Muscle of leg (tissue), 16 donors: ENCODE measurements at places on chromosomes 4 and X. TPM values are rescaled to one million over a fixed set of nuclear protein-coding genes. Genes with fewer than 3 reads are reported as not detected.
A peak's percentile ranks its signal among the peaks of the same experiment; 100 is the strongest.

- peak; percentile 95 for DNase-seq
Measured at GRCh38 chrX:123732670-123733363, at the start of gene THOC2. THOC2 (minus strand) TSS chrX:123733052; CDS start chrX:123733022, 30 bp downstream.

DNA sequence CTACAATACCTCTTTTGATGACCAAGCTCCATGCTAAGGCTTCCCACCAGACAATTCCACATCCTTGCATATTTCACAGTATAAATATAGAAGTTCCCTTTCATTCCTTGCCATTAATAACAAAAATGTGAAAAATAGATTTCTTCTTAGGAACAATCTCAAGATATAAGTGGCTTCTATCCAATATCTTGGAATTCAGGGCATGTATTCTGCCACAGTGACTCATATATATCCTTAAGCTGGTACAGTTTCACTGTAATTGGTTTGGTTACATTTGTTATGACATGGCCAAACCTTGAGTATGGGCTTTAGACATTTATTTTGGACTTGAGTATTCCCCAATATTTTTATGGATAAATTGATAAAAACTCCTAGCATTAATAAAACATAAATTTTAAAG is 181.7 kb upstream of the DDX53 start:
- no peak for DNase-seq

Gene BGN
- 152 TPM for polyA plus RNA-seq

- DNase-seq = no peak
Measured at GRCh38 chr4:128298852-128299251, 11.2 kb upstream of the PGRMC2 start.

GRCh38 chr4:103994059-103994458 is 274.3 kb upstream of the TACR3 start:
- DNase-seq = no peak

Gene PRICKLE3
- 3.4 TPM for polyA plus RNA-seq

DNA sequence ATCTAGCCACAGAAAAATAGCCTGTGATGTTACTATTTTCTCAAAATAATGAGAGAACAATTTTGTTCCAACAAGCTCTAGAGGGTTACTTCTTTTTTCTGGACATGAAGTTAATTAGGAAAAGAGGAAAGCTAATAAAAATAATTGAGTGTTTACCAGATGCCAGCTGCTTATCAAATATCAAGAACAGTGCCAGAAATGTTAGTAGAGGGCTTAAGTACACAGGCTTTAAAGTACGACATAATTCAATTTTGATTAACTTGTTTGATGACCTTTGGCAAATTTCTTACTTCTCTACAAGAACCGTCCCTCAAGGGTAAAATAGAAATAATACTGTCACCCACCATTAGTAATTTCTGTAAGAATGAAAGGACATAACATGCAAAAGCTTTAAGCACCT is 977.0 kb downstream of the FSTL5 start:
- no peak for DNase-seq

- peak; percentile 10 for DNase-seq
Measured at GRCh38 chr4:100420571-100420970, 97.3 kb downstream of the EMCN start.

GRCh38 chr4:58732973-58733372 is 1622.8 kb upstream of the IGFBP7 start:
- DNase-seq = no peak

Gene WAS
- 5.3 TPM for polyA plus RNA-seq

Gene ENPEP
- polyA plus RNA-seq = 20.9 TPM

- DNase-seq = peak; percentile 34
Measured at GRCh38 chrX:48972220-48973164, 848 bp upstream of the KCND1 start.

GRCh38 chr4:165410214-165410613 is 31.4 kb downstream of the CPE start:
- DNase-seq = no peak

Gene ATG4A
- 23.4 TPM for polyA plus RNA-seq

Gene RHOXF1
- polyA plus RNA-seq = not detected

DNA sequence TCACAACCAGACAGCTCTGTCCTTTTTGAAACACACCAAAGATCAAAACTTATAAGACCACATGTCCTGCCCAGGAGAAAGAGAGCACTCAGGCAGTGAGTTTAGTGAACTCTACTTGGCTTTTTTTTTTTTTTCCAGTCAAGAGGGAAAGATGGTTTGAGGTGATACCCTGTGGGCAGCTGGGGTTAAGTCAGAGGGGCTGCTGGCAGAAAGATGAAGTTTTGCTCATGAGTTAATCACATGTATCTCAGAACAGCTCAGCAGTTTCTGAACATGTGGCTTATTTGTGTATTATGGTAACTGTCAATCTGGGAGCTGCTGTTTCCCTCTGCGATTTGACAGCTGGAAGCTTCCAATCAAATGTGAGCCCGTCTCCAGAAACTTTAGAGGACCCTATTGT is 56.4 kb upstream of the MAP3K15 start:
- DNase-seq = no peak

Gene RENBP
- 4.4 TPM for polyA plus RNA-seq

DNA sequence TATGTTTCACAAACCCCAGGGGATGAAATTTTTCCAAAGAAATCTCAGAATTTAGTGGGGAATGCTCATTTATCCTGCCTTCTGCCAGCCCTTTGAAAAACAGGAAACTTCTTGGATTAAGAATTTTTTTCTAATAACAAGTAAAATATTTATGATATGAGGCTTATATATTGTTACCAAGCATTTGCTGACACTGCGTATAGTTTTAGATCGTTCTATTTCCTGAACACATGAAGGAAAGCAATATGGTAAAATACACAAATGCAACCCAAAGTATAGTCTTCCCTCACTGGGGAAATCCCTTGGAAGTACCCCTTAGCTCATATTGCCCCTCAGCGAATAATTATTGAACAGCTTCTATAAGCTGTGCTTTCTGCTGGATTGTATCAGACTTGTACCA is 54.4 kb upstream of the MND1 start:
- peak; percentile 29 for DNase-seq

Gene ELOVL6
- 11.3 TPM for polyA plus RNA-seq

- DNase-seq = peak; percentile 13
Measured at GRCh38 chrX:41630091-41630490, 58.7 kb upstream of the GPR34 start.

GRCh38 chr4:32672359-32672758 is 1952.2 kb downstream of the PCDH7 start:
- no peak for DNase-seq

Gene MTTP
- polyA plus RNA-seq = 0.88 TPM

DNA sequence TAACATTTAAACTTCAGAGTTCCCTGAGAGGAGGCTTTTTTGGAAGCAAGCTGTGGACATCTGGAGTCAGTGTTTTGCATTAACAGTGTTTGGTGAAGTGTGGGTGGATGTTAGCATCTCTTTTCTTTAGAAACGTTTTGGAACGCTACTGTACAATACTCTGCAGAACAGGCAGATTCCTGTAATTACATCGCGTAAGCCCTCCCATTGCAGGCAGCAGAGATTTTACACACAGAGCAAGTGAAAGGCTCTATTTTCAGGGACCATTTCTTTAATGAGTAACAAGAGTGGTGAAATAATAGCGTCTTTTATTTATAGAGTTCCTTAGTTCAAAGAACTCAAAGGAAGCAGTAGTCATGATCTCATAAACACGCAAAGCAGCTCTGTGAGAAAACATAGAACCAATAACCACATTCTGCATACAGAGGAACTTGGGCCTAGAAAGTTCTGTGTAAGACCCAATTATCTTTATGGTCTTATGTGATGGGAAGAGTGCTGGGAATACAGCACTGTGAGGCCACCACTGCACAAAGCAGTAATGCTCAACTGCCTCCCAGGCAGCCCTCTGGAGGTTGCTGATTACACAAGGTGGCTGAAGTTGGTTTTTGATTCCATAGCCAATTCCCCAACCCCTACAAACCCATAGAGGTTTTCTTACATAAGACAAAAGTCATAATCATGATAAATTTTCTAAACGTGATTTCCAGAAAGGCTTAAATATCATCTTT is 298.7 kb upstream of the EPHA5 start:
- DNase-seq = peak; percentile 93

GRCh38 chr4:54614149-54614548 is 43.6 kb upstream of the KIT start:
- no peak for DNase-seq

DNA sequence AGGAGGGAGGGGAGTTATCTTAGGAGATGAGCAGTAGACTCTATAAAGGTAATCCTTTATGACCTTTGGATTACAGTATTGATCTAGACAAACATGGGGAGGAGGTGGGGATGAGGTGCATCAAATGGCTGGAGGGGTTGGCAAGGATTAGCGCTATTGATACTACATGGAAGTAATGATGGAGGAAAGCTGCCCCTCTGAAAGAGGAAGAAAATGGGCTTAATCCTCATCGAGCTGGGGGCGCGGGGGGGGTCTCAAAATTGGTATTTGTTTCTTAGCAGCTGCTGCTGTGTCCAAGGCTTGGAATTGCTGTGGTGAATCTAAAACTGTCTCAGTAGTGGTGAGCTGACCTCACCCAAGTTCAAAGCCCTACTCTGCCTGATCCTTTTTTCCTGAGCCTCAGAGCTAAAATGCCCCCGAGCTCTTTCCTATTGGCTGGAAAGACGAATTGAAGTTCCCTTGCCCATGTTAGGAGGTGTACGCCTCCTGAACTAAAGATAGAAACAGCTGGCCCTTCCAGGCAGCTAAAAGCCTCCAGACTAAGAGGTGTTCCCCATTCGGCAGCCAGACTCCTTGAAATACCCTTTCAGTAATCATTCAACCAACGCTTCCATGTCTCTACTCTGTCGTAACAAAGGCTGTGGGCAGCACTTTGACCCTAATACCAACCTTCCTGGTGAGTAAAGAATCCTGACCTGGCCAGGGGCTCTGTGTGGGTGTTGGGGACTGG is at the start of gene ITGB1BP2:
TSS of gene ITGB1BP2 (plus strand) at position 556 of the 730 bp plus-strand sequence. CDS start at position 613, 57 bp downstream.
- DNase-seq = peak; percentile 77

Gene WDR19
- 18.0 TPM for polyA plus RNA-seq

DNA sequence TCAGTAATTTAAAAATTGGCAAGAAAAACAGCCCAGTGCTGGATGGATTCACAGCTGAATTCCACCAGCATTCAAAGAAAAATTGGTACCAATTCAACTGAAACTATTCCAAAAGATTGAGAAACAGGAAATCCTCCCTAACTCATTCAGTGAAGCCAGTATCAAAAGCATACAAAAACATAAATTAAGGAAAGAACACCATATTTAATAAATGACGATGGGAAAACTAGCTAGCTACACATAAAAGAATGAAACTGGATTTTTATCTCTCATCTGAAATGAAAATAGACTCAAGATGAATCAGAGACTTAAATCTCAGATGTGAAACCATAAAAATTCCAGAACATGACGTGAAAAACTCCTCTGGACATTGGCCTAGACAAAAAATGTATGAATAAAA is 516.8 kb upstream of the SPANXN1 start:
- DNase-seq = peak; percentile 52

- no peak for DNase-seq
Measured at GRCh38 chr4:174116021-174116420, 167.4 kb downstream of the FBXO8 start.

- DNase-seq = no peak
Measured at GRCh38 chrX:105120463-105120862, 100.0 kb downstream of the TEX13A start.

DNA sequence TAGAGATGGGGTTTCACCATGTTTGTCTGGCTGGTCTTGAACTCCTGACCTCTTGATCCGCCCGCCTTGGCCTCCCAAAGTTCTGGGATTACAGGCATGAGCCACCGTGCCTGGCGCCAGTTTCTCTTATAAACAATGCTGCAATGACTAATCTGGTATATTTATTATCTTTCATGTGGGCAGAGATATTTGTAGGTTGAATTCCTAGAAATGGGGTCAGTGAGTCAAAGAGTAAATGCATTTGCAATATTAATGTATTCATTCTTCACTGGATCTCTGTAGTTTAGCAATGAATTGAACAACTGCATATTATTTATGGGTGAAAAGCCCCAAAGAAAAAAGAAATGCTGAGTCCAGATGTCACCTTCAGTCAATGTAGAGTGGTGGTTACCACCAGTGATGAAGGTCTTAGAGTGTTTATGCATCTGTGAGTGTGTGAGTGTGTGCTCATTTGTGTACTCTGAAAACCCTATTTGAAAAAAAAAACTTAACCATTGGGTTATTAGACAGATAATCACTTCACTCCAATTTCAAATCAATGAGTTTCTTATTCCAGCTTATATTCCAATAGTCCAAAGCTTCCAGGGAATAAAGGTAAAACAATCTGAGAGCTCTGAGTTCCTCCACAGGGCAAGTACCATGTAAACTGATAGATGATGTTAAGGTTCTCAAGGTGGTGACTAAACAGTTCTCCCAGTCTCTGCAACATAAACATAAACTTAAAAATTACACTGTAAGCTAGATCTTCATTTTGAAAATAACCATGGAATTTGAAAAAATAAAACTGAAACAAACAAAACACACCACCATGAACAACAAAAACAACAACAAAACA is 22.6 kb upstream of the CD38 start:
- no peak for DNase-seq

DNA sequence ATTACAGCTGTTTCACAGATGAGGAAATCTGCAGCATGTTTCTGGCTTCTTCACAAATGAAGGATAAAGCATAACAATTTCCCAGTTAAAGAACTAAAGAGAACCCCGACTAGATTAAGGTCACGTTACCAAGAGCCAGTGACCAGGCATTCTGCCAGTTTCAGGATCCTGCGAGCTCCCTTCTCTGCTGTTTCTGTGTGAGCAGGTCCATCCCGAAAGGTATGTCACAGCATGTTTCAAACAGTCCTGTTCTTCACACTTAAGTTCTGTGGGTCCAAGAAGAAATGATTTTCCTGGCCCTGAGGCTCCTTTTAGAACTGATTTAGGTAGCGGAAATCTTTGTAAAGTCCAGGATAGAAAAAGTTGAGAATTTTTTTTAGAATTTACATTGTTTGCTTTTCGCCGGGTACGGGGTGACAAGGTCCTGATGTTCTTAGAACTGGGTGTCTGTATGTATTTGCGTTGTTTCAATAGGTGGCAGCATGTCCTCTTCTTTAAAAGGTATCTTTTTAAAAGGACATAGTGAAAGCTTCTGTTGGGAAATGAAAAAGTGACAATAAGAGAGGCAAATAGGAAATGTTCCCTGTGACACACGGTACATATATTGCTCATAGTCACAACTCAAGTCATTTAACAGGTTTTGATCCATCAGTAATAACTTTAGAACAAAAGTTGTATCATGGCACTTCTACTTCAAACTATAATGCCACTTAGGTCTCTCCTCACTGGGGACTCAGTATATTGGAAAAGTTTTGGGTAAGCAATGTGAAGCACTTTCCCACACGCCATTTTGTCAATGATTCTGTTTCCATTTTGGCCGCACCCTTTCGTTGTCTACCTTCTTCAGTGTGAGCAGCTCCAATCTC is 18.4 kb downstream of the IL21 start:
- DNase-seq = peak; percentile 70

- DNase-seq = no peak
Measured at GRCh38 chrX:45801554-45801953, 600.9 kb upstream of the DIPK2B start.

Gene SUPT20HL1
- 0.18 TPM for polyA plus RNA-seq

GRCh38 chr4:120664851-120665250 is 257.7 kb downstream of the PRDM5 start:
- no peak for DNase-seq

Gene GLRA3
- polyA plus RNA-seq = 0.09 TPM
